HFF-Myc (cell line): ENCODE measurements at places on chromosomes 3 and 15.

DNA sequence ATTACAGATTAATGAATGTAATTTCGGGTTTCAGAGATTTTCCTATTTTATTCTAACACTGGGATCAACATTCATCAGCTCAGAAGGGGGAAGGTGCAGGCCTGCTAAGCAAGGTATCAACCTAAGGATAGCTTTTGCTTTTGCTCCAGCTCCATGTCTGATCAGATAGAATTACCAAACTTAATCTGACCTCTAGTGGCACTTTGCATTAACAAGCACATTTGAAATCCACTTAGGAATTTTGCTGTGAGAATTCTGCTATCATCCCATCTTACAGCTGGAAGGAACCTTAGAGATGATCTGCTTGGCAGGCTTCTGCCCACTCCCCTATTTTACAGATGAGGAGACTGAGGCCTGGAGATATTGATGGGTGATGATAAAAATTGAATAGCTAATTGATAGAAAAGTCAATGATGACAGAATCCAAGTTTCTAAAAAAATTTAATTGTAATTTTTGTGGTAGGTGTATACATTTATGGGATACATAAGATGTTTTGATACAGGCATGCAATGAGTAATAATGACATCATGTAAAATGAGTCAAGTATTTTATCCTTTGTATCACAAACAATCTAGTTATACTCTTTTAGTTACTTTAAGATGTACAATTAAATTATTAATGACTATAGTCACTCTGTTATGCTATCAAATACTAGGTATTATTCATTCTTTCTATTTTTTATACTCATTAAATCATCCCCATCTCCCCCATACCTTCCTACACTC, 209.2 kb upstream of the ZPLD1 start:
- peak; percentile 53 for DNase-seq

GRCh38 chr3:174938102-174938501, 79.0 kb downstream of the NAALADL2 start:
- DNase-seq: no peak

- DNase-seq: no peak
Observed at GRCh38 chr15:49122541-49123062, 32.8 kb downstream of the COPS2 start.

DNA sequence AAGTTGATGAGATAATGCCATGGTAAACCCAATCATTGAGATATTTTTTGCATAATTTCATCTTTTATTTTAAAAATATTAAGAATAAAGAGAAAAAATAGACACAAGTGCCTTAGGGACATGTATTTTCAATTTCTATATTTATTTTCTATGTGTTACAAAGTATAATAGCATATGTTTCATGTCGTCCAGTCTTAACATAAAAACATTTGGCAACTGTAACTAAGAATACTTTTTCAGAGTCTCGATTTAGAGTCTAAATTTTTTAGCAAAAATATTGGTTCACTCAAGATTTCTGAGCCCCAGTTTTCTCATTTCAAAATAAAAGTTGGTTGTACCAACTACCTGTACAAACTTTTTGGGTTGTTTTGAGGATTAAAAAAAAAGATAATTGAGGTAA, 511.4 kb upstream of the ZNF385D start:
- no peak for DNase-seq

DNA sequence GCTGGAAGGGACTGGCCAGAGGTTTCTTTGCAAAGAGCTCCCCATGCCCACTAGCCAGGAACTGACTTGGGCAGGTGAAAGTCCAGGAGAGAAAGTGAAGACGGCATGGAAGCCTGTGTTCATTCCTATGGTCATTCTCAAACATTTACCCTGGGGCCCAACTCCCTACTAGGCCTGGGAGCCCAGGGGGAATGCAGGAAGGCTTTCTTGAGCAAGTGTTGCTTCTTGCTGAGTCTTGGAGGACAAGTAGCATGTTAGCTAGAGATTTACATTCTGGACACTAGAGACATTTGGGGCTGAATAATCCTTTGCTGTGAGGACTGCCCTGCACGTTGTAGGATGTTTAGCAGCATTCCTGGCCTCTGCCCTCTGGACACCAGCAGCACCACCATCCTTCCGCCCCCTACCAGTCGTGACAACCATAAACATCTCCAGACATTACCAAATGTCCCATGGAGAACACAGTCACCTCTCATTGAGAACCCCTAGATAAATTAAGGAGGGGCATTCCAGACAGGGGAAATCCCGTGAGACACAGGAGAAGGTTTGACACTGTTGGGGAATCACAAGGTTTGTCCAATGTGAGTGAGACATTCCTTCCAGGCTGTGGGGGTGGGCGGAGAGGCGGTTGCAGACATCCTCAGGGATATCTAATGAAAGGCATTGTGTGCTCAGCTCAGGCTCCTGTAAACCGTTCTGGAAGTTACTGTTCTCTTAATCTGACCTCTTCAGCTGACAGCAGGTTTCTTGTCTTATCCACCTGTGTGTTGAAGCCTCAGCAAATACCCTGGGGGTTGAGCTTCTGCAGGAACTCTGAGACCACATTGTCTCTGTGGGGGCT, 236.2 kb downstream of the TLE3 start:
- no peak for DNase-seq

DNA sequence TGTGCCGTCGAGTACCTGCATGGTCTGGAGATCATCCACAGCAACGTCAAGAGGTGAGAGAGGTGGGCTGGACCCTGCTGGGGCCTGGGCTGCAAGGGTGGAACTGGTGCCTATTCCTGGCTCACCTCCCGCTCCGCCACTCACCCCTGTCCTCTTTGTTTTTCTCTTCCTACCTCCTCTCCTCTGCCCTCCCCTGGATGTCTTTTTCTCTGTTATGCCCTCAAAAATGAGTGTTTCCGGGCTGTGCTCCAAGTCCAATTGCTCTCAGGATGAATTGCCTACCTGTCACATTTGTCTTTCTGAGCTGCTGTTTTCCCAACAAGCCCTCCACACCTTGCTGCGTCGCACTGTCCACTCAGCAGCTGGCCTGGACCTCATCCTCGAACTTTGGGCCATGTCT, 28.5 kb upstream of the TATDN2 start:
- no peak for DNase-seq

DNA sequence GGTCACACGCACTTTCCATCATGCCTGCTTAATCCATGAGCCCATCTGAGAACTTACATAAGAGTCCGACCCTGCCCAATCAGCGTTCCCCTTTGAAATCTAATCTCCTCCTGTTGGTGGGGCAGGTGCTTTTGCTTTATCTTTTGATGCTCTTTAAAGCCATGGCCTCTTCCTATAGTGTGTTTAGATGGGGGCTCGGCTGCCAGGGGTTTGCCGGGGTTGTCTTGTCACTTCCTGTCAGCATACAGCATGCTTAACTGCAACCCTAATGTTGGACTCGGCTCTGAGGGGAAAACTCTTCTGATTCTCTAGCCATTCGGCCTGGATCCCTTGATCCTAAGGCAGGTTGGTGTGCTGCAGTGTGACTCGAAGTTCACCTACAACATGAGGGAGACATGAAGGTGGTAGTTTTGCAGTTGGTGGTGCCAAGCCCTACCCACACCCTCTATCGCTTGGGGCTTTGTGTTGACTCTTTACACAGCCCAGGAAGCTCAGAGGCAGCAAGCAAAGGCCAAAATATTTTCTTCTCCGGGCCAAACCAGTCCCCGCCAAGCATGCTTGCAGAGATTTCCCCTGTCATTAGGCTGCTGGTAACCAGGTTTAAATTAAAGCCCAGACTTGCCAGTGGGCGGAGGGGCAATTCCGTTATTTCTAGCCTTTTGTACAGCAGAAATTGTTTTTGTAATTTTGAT, 218.7 kb downstream of the FEZF2 start:
- no peak for DNase-seq

GRCh38 chr3:108093616-108094015, 2.8 kb upstream of the CD47 start:
- DNase-seq: no peak

GRCh38 chr15:25178835-25179672, 224.3 kb downstream of the SNRPN start:
- no peak for DNase-seq

GRCh38 chr3:161096771-161097367, 8.3 kb downstream of the B3GALNT1 start:
- no peak for DNase-seq

- DNase-seq: no peak
Observed at GRCh38 chr15:35450492-35450891, 95.5 kb downstream of the DPH6 start.

- DNase-seq: no peak
Observed at GRCh38 chr3:193942516-193943055, 193.4 kb upstream of the HES1 start.

DNA sequence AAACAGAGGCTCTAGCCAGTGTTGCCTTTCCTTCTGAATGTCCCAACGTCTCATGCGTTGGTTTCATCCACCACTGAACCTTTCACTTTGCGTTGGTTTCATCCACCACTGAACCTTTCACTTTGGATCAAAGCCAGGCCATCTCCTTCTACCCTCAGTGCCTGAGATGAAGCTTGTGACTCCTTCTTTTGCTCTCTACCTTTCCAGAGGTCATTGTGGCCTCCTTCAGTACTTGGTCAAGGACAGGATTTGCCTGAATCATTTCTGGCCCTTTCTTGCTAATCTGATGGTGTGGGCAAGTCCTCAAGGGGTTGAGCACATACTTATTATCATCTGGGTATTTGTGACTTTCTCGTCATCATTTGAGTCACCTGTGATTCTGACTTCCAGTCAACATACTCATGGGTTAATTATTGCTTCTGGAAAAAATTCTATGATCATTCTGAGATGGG, 50.0 kb downstream of the SELENOT start:
- DNase-seq: no peak

DNA sequence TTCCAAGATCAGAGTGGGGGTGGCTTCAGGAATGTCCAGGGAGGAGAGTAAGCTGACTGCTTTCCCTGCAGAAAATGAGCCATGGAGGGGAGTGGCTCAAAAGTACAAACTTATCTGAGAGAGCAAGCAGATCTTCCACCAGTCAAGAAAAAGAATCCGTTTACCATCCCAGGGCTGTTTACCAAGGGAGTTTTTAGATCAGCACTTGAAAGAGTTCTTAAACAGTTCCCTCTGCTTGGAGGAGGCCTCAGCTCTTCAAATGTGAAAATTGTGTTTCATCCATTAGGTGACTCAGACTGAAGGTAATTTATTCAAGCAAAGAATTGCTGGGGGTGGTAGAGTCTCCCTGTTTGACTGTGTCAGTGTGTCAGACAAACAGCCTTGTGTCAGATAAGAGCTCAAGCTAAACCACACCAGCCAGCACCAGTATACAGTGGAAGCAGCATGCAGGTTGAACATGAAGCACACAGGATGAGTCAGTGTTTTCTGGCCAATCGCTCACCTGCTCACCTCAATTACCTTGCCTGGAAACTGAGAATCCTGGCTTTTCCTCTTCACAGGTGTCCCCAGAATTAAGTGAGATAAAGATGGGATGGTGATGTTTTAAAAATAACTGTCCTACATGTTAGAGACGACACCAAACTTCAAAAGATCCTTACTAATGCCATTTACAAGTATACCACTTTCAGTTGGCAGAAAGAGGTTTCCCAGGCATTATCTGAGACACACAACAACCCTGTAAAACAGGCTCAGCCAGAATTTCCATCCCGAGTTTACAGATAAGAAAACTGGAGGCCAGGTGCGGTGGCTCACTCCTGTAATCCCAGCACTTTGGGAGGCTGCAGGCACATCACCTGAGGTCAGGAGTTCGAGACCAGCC, 21.7 kb downstream of the SH3BP5 start:
- no peak for DNase-seq

GRCh38 chr3:130414457-130414856, 69.0 kb downstream of the COL6A5 start:
- DNase-seq: no peak

DNA sequence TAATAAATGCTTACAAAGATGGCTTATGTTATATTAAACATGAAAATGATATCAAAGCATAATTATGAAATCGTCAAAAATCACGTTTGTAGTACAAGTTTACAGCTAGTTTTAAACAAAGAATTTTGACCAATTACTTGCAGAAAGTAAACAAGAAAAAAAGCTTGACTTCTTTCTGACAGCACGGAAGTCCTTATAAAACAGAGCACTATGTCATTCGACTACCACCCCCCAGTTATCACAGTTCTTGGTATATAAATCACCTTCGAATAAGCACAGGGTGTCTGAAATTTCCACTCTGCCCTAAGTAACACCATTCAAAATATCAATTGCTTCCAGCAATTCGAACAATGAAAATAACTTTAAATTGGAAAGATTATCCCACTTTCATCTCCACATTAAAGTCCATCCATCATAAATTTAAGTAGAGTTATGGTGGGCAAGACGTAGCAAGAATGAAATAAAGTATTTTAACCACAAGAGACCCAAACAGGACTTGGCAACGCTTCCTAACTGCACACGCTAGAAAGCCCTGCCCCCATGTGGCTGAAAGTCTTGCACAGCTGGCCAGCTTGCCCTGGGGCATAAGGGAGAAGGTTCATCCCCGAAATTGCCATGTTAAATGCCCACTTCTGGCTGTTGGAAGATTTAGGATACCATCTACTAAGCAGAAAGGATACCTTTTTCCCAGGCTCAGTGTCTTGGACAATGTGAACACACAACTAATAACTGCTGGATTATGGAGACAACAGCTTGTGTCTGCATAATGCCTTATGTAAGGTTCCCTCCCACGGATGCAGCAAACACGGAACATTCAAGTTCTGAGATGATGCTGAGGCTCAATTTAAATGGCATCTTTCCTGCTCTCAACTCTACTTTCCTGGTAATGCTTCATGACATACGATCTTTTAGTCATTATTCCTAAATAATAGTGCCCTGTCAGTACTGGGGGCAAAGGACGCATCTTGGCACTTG, 116.4 kb upstream of the TJP1 start:
- no peak for DNase-seq

- DNase-seq: no peak
Observed at GRCh38 chr3:28751864-28752263, 403.2 kb upstream of the AZI2 start.

DNA sequence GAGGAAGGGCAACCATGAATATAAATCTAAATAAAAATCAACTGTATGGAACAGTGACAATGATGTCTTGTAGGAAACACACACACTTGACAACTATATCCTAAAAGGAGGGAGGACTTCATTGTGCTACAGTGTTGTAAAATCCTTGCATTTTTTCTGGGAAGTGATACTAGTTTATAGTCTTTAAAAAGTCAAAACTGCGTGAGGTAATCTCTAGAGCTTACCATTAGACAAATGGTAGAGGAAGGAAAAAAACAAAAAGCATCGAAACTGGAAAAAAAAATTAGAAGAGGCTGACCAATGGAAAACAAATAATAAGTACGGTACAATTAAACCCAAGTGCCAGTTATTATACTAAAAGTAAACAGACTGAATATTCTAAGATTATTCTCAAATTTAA, 38.7 kb downstream of the CHSY1 start:
- no peak for DNase-seq

- no peak for DNase-seq
Observed at GRCh38 chr3:42425736-42426407, 15.5 kb upstream of the LYZL4 start.

DNA sequence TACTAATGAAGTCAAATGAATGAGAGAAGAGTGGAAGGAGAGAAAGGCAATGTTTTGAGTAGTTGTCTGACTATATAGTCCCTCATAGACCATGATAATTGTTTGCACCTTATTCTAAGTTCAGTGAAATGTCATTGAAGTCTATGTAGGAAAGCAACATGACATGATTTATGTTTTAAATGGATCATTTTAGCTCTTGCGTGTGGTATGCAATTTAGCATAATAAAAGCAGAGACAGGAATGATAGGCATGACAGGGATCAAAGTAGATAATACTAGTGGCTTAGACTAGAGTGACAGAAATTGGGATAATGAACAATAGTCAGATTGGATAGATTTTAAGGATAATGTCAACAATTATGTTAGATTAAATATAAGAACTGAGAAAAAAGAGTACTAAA, 132.5 kb downstream of the PYDC2 start:
- DNase-seq: no peak
